A673 (cell line): ENCODE measurements at places on chromosomes 2 and 18.
A peak's percentile ranks its signal among the peaks of the same experiment; 100 is the strongest.

DNA sequence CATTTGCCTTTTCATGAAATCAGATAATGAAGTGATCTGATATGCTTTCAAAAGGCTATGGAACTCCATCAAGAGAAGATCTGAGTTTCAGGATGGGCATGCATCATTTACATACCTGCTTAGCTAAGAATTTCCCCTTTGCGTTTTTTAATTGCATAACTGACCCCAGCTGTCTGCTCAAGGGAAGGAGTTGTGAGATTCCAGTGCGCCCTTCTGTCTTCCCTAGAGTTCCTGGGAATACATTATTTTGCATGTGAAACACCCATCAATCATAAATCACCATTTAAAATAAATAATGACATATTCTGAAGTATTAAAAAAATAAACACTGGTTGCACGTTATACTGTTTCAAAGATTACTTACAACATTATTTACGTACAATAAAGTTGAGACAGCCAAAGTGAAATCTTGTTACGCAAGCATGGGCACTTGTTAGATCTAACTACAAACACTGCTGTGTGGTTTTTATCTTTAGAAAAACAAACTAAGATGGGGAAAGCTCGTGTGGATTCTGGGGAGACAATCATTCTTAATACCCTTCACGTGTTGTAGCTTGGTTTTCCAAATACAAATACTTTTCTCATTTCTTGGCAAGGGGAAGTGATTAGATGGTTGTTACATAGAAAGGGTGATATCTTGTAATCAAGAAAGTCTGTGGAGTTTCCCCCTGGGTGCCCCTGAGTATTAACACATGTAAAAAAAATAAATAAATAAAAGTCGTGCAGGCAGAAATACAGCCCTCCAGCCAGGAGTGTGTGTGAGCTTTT lies 125.7 kb upstream of the LMAN1 start:
- no peak for DNase-seq

GRCh38 chr2:88606371-88607030 lies 20.8 kb downstream of the EIF2AK3 start:
- no peak for DNase-seq

- no peak for DNase-seq
These were observed 7.3 kb downstream of the RPS27A start for GRCh38 chr2:55239656-55240222.

- no peak for DNase-seq
These were observed 42.6 kb downstream of the PKP4 start for GRCh38 chr2:158499383-158499782.

GRCh38 chr2:121491518-121491917 lies 39.2 kb upstream of the RNU4ATAC start:
- DNase-seq, result peak; percentile 42

DNA sequence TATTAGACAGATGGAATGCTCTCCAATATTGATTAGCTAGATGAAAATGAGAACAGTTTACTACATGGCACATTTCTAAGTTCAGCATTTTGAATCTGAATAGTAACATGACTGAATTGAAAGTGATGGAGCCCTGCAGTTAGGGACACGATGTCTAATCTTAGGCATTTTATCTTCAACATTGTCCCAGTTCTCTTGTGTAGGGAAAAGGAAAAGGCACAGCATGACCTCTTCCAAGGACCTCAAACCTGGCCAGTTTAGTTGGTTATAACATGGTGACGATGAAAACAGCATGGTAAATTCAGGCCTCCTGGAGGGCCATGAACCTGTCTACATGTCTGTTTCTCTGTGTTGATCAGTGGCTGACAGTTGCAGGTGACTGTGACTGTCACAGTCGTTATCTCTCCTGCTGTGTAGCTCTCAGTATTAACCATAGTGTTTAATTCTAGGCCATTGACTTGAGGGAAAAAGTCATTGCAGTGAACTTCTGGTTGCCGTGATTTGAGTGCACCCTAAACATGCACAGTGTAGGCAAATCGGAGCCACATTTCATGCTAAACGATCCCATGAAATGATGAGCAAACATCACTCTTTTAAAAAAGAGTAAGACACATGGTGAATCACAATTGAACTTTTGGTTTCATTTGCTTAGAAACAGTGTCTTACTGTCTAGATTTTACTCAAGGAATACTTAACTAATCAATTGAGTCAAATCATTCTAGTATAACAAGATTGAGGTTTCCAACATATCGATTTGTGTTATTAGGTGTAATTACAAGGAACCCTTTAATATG lies 129.7 kb downstream of the PHLPP1 start:
- DNase-seq, result no peak

- no peak for DNase-seq
These were observed 60.1 kb upstream of the YWHAQ start for GRCh38 chr2:9690716-9691498.

- DNase-seq, result no peak
These were observed 2.0 kb downstream of the ESPNL start for GRCh38 chr2:238101891-238102841.

DNA sequence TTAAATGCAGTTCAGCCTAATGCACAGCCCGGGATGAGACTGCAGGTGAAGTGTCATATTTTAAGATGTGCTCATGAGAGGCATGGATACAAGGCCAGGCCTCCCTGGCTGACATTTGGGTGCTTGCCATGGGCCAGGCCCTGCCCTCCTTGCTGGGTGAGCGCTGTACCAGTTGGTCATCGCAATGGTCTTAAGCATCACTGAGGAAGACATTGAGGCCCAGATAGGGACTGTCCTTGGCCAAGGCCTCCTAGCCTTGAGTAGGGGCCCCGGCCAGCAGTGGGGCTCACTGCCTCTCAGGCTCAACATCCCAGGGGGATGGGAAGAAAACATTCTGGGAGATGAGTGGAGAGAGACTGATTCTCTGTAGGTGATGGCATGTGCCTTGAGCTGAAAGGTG lies 184.3 kb downstream of the SH3RF3 start:
- DNase-seq, result no peak

GRCh38 chr2:110819711-110820110 lies 87.3 kb downstream of the ACOXL start:
- DNase-seq, result no peak

DNA sequence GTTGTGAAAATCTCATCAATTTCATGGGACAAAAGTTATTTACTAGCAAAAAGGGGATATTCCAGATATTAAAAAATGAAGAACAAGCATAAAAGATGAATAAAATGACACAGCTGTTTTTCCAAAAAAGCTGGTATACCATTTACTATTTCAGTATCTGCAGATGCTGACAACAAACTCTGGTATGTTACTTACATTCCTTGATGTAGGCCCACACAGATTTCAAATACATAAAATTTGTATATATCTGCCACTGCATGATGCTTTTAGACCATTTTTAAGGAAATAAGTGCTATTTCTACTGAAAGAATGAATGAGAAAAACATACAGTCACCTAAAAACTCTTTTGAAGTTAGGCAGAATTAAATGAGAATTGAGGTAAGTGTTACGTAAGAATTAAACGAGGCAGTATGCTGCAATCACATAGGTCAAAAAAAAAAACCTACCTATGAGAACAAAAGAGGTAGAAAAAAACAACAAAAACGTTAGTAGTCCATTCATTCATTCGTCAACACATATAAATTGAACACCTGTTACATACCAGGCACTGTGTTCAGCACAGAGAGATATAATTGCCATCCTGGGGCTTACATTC lies 32.5 kb downstream of the ARL5A start:
- DNase-seq, result no peak

DNA sequence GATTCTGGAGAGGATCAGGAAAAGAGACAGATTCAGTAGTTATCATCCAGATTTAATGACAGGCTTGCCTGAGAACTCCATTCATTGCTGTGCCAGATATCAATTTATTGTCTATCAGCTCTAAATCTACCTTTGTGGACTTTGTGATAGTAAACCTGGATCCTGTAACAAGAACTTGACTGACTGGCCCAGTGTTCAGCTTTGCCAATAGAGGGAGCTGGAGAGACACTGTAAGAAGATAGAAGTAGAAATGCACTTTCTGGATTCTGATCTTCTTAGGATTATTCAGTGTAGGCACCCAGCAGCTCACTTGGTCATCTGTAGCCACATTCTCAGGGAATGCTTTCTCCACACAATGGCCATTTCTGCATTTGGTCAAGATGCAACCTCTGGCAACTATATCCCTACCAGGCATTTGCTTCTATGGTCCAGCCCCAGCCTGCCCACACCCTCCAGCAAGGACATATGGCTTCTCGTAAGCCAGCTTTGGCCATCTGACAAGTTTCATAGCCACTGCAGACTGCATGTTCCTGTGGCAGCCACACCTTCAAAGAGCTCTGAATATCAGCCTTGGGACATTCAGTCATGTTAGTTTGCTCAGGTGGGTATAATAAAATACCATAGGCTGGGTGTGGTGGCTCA lies 6.1 kb upstream of the SERPINB8 start:
- peak; percentile 73 for DNase-seq

GRCh38 chr2:190178066-190178722 lies 115.7 kb upstream of the MSTN start:
- no peak for DNase-seq

DNA sequence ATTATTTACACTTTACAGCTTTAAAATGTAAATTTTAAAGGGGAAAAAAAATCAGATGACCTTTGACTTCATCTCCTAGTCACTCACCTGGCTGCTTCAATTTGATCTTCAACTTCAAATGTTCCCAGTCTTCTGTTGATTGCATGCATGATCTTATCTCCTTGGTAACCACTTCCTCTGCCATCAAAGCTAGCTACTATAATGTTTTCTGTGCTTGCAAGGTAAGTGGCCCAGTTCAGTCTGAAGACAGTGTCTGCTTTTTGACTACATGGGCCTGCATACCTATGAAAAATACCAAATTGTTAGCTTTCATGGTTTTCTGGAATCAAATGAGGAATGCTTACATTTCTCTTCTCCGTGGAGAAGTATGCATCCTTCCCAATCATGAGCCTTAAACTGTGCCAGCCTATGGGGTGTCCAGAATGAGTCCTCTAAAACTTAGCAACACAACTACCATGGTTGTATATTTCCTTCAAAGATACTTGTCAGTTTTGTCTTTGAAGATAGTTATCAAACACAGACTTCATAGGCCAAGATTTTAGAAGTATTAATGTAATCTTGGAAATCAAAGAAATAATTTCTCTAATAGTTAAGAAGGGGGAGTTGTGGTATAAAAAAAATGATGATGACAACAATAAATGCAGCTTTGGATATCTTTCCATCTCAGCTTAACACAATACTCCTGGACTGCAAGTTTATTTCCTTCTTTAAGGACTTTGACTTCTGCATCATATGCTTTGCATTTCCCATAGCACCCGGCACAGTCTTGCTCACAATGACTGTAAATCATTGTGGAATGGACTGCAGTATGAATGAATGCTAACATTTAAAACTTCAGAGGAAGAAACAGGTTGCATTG lies 62.1 kb downstream of the DPP4 start:
- no peak for DNase-seq

DNA sequence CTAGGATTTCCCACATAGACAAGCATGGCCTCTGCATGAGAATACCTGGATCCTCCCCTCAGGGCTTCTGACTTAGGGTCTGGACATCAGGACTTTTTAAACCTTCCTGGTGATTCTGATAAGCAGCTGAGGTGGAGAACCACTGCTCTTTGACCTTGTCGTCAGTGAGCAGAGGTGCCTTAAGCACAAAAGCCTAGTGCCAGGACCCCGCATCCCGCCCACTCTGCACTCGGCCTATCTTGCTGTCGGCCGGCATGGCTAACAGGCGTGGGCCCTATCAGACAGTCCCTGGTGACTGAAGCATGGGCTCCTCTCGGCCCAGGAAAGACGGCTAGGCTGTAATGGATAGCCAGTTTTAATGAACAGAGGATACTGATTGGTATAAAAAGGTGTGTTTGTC lies 6.2 kb downstream of the ANKRD23 start:
- DNase-seq, result no peak

GRCh38 chr2:100992262-100992661 lies 9.8 kb upstream of the RPL31 start:
- no peak for DNase-seq

DNA sequence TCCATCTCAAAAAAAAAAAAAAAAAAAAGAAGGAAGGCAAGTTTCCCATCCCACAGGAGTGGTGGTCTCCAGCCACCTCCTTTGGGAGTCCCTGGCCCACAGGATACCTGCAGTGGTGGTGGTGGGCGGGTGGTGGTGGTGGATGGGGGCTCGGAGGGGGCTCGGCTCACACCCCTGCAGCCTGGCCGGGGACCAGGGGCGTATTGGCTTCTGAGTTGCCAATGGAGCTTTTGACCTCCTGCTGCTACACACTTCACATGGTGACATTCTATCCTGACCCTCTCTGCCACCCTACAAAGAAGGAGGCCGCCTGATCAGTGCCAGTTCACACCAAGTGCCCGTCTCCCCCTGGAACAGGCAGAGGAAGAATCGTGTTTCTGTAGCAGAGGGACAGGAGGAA lies 119.6 kb downstream of the NFATC1 start:
- no peak for DNase-seq

GRCh38 chr2:25371253-25372241 lies 29.8 kb upstream of the DNMT3A start:
- no peak for DNase-seq

DNA sequence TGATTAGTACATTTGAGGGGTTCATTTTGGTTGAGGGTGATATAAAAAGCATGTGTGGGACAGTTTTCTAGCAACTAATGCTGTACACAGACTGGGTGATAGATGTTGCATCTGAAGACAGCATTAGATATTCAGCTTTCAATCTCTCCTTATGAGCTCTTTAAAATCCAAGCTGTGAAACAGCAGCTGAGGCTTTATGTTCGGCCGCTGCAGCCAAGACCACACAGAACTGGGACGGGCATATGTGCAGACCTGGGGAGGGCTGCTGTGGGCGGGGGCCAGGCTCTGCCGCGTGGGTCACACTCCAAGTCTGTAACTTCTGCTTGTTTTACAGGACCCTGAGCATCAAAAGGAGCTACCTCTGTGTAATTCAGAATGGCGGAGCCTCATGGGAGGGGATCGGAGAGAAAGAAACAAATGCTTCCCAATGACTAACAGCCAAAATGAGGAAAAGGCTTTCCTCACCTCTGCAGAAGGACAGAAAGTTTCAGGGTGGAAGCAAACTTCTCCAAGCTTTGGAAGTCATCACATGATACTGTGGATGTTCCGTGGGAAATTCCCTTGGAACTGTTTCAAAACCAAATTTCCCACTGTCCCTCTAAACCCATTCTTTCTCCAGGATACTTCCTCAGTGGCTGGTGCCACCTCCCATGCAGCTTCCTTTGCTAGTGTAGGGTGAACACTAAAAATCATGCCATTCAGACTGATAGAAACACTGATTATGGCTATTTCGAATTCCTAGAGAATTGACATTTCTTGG lies 711.9 kb upstream of the ID2 start:
- no peak for DNase-seq
